Myocyte (in vitro differentiated cells): ENCODE measurements at places on chromosomes 6 and 20. TPM values are rescaled to one million over a fixed set of nuclear protein-coding genes. Genes with fewer than 3 reads are reported as not detected.

SGK2 gene
- 0.19 and 1.7 TPM in 2 replicates for total RNA-seq

MRPL18 gene
- total RNA-seq, result 78.3 and 106 TPM in 2 replicates

PPP1R16B gene
- total RNA-seq, result 0.03 TPM in 1 of 2 replicates, not detected in the other

TCF15 gene
- total RNA-seq, result not detected in 2 replicates

KCNQ2 gene
- not detected in 2 replicates for total RNA-seq

SIRPA gene
- 2.9 and 5.3 TPM in 2 replicates for total RNA-seq

BIRC7 gene
- total RNA-seq, result not detected in 2 replicates

MAPK13 gene
- total RNA-seq, result 0.62 and 0.80 TPM in 2 replicates

FAM184A gene
- 0.99 and 1.5 TPM in 2 replicates for total RNA-seq

GPR6 gene
- not detected in 2 replicates for total RNA-seq

RIPPLY2 gene
- not detected in 2 replicates for total RNA-seq

GUCA1A gene
- total RNA-seq, result not detected in 2 replicates

XKR7 gene
- not detected in 2 replicates for total RNA-seq

FGD2 gene
- not detected in 2 replicates for total RNA-seq

OPN5 gene
- total RNA-seq, result not detected in 2 replicates

OR2J3 gene
- total RNA-seq, result not detected in 2 replicates

ZSCAN23 gene
- total RNA-seq, result 2.0 and 2.5 TPM in 2 replicates

HAO1 gene
- total RNA-seq, result not detected in 2 replicates

TRAPPC3L gene
- 0.35 TPM in 1 of 2 replicates, not detected in the other for total RNA-seq

POLH gene
- 21.8 and 26.7 TPM in 2 replicates for total RNA-seq

FAM209B gene
- not detected in 2 replicates for total RNA-seq

PSMF1 gene
- total RNA-seq, result 126 and 131 TPM in 2 replicates

DAAM2 gene
- total RNA-seq, result 20.1 and 25.0 TPM in 2 replicates

ULBP1 gene
- total RNA-seq, result 0.16 and 0.26 TPM in 2 replicates

STMN3 gene
- total RNA-seq, result 13.8 and 14.7 TPM in 2 replicates

TSHZ2 gene
- total RNA-seq, result 0.27 TPM in 1 of 2 replicates, not detected in the other

IRF4 gene
- total RNA-seq, result not detected in 2 replicates

HDDC2 gene
- total RNA-seq, result 65.9 and 66.5 TPM in 2 replicates

MRPL2 gene
- total RNA-seq, result 17.6 and 27.3 TPM in 2 replicates

RTN4IP1 gene
- 13.5 and 13.6 TPM in 2 replicates for total RNA-seq

RBM24 gene
- 230 and 289 TPM in 2 replicates for total RNA-seq

TBXT gene
- not detected in 2 replicates for total RNA-seq

VIP gene
- not detected in 2 replicates for total RNA-seq

OR2H1 gene
- not detected in 2 replicates for total RNA-seq

ASIP gene
- not detected in 2 replicates for total RNA-seq

SLPI gene
- total RNA-seq, result not detected in 2 replicates

ESR1 gene
- total RNA-seq, result 0.72 and 0.83 TPM in 2 replicates

ZKSCAN3 gene
- 4.4 and 5.5 TPM in 2 replicates for total RNA-seq

BMP6 gene
- total RNA-seq, result 0.10 and 0.19 TPM in 2 replicates

TSBP1 gene
- total RNA-seq, result not detected in 2 replicates

PSORS1C1 gene
- total RNA-seq, result 0.21 and 0.29 TPM in 2 replicates

GPR63 gene
- total RNA-seq, result 0.16 and 0.27 TPM in 2 replicates

BPHL gene
- total RNA-seq, result 28.7 and 32.9 TPM in 2 replicates

WFDC2 gene
- total RNA-seq, result not detected in 2 replicates

SIRPB1 gene
- 0.19 TPM in 1 of 2 replicates, not detected in the other for total RNA-seq

L3MBTL1 gene
- total RNA-seq, result 8.3 and 22.9 TPM in 2 replicates

SSTR4 gene
- not detected in 2 replicates for total RNA-seq

KHDC1L gene
- not detected in 2 replicates for total RNA-seq

TMEM170B gene
- total RNA-seq, result 8.5 and 8.7 TPM in 2 replicates

C6orf120 gene
- 49.3 and 52.7 TPM in 2 replicates for total RNA-seq

SIRPD gene
- total RNA-seq, result not detected in 2 replicates

GJA10 gene
- not detected in 2 replicates for total RNA-seq

PAX1 gene
- total RNA-seq, result not detected in 2 replicates

GNRH2 gene
- total RNA-seq, result not detected in 2 replicates

CYP39A1 gene
- 0.24 and 1.4 TPM in 2 replicates for total RNA-seq

BHLHE23 gene
- total RNA-seq, result not detected in 2 replicates

ATP6V1G2 gene
- 4.8 and 8.5 TPM in 2 replicates for total RNA-seq

HFE gene
- 3.5 and 4.4 TPM in 2 replicates for total RNA-seq
